Ureter (tissue), 1 donor: ENCODE measurements at places on chromosomes 2 and 18. TPM values are rescaled to one million over a fixed set of nuclear protein-coding genes. Genes with fewer than 3 reads are reported as not detected.

IL1RL2 gene
- 5.2 TPM for total RNA-seq

VWC2L gene
- total RNA-seq: not detected

ITGB1BP1 gene
- total RNA-seq: 79.5 TPM

TUBA4B gene
- total RNA-seq: not detected

DAW1 gene
- total RNA-seq: not detected

SLC8A1 gene
- 116 TPM for total RNA-seq

CHRND gene
- not detected for total RNA-seq

ZNF512 gene
- 48.7 TPM for total RNA-seq

RSAD2 gene
- total RNA-seq: 4.4 TPM

ZNF396 gene
- total RNA-seq: 4.8 TPM

GPR35 gene
- total RNA-seq: 1.6 TPM

PLB1 gene
- 9.9 TPM for total RNA-seq

GYPC gene
- 30.1 TPM for total RNA-seq

KRTCAP3 gene
- 52.9 TPM for total RNA-seq

MOCOS gene
- 38.0 TPM for total RNA-seq

ARL6IP6 gene
- total RNA-seq: 19.1 TPM

SULT1C4 gene
- 3.4 TPM for total RNA-seq

GAREM2 gene
- 4.3 TPM for total RNA-seq

MERTK gene
- total RNA-seq: 33.5 TPM

CHRNG gene
- total RNA-seq: not detected

ACMSD gene
- not detected for total RNA-seq

AGAP1 gene
- 43.2 TPM for total RNA-seq

ASB18 gene
- not detected for total RNA-seq

SPP2 gene
- total RNA-seq: not detected

INHBB gene
- total RNA-seq: 10.8 TPM

NYAP2 gene
- total RNA-seq: 1.5 TPM

HOXD13 gene
- not detected for total RNA-seq
